ENCODE measurements at places on chromosomes 3 and 15.

DNA sequence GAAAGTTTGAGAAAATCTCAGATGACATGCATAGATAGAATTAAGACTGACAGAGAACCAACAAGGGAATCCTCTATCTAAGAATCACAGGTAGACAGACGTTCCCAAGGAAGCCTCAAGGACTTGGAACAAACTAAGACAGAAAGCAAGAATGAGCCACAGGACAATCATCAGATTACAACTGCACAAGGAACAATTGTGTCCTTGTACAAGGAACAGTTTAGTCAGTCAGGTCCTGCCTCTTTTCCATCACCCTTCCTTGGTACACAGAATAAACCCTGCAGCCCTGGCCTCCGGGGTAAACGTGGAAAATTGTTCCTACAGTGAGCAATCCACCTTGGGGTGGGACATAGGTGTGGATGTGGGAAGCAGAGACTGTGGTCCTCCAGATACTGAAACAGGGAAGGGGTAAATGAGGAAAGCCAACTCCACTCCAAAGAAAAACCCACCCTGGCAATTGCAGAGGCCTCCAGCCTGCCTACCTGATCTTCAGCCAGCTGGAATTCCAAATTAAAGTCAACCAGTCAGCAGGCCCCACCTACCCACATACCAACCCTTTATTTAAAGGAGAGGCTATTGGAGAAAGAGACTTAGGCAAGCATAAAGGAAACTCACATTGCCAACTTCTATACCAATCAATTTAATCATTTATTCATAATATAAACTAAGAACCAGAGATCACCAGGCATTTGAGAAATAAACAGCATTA lies 73.4 kb downstream of the ULK4 start:
- no peak for DNase-seq

DNA sequence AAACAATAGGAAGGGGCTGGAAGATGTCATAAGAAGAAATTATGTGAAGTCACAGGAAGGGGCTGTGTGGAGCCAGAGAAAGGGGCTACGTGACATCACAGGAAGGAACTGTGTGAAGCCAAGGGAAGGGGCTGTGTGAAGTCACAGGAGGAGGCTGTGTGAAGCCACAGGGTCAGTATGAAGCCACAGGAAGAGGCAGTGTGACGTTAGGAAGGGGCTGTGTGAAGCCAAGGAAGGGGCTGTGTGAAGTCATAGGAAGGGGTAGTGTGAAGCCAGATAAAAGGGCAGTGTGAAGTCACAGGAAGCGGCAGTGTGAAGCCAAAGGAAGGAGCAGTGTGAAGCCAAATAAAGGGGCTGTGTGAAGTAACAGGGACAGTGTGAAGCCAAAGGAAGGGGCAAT lies 32.5 kb downstream of the GASK1A start:
- DNase-seq, result no peak

DNA sequence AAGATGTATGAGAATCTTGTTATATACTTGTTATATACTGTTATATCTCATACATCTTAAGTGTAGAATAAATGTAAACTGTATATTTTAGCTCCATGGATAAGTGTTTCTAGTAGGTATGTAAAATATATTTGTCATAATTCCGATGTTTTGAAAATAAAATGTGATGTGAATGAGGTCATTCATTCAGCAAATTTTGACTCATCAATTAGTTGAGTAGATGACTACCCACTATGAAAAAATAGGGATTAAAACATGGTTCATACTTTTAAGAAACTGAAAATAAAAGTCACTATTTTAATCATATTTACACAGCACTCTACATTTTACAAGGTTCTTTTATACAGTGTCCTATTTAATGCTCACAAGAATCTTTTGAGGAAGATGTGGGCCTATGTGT lies 28.4 kb upstream of the CNTN3 start:
- no peak for DNase-seq

DNA sequence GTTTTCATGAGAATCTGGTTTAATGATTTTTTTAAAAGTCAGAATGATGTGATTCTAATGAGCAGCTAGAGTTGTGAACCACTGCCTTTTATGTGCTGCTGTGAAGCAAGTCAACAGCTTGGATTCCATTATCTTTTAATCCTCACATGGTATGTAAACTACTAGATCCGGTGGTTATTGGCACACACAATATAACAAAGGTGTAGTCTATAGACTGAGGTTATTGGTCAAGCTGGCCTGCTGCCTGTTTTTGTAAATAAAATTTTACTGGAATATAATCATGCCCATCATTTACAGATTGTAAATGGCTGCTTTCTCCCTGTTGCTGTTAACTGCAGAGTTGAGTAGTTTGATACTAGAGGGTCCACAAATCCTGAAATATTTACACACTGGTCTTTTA lies 103.1 kb downstream of the OTOL1 start:
- DNase-seq, result no peak

- no peak for DNase-seq
Observed at GRCh38 chr3:187136337-187136736, 3.0 kb downstream of the RPL39L start.

GRCh38 chr3:152293347-152294006 lies 24.7 kb downstream of the MBNL1 start:
- no peak for DNase-seq

DNA sequence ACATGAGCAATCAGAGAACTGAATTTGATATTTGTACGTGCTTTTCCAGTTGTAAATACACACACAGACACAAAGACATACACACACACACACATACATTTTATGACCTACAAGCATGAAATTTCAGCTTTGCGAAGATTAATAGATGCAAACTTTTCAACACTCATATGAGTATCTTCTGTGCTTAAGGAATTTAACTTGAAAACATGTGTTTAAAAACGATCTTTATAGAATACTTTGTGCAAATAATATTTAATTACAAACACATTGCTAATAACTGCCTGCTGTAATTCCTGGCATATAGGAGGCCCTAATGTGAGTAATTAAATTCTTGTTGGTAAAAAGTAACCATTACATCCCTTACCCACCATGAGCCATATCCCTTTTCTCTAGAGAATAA lies 107.7 kb upstream of the PLSCR5 start:
- no peak for DNase-seq

DNA sequence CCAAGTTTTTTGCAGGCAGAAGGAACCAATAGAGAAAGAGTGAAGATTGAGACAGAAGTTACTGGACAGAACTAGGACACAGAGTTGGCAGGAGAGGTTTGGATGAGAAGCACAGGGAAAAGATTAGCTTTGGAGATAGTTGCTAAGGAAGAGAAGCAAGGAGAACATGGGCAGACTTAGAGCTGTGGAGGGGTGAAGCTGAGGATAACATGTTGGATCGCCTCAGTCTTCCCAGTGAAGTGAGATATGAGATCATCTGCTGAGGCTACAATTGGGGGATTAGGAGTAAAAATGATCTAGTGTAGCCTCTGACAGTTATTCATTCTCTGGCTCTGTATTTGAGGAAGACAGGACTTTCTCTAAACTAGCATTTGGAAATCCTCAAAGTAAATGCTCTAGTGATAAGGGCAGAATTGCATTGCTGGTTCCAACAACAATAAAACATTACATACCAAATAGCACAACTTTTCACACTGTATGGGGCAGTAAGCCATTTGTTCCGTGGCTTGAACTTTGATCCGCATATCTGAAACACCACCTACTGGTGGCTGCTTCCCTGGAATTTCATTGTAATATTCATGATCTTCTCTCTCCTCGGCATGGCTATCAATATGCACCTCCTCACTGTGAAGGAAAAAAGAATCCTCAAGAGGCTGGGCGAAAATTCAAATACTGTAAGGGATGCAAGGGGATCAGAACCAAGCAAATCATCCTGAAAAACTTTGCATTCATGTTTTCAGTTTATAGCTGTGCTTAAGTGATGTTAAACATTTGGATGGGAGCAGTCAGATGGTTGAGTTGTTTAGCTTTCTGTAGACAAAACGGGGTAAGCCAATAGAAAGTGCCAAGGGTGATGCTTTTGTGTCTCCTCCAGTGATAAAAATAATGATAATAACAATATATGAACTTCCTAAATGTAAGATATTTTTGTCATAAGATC lies 22.2 kb upstream of the EID1 start:
- no peak for DNase-seq

DNA sequence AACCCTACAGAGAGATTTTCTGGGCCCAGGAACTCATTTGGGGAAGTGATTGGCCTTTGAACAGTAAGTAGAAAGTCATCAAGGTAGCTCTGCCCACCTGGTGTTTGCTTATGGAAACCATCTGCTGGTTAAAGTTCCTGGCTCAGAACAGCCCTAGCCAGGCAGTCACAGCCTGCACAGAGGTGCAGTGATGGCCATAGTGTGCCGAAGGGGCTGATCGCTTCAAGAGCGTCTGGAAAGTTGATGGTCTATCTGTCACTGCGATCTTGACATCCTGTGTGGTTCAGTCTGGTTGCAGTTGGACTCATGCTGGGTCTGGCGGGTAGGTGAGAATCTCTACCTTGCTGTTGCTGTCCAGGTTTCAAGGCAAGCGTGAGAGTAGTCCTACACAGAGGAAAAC lies 151.6 kb downstream of the SLCO3A1 start:
- no peak for DNase-seq

DNA sequence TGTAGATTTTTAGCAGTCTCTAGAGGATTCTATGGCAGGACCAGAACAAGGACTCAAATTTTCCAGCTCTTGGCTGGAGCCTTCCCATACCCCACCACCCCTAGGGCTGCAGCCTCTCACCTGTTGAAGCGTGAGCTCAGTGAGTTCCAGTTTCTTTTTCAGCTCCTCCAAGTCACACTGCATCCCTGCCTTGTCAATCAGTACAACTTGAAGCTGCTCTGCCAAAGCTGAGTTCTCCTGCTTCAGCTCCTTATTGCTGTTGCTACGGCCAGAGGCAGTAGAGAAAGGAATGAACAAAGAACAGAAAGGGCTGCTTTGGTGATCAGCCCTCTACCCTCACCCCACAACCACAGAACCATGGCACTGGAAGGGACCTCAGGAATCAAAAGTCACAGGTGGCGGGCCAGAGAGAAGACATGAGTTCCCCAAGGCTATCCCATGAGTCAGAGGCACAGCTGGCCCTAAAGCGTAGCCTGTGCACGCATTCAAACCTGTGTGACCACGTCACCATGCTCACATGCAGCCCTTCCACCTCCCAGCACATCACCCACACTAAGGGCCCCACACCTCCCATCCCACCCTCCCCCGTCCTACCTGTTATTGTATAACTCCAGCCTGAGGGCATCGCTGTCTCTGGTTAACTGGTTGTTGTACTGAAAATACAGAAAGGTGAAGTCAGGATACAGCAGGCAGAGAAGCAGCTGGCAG lies 83.3 kb upstream of the C2CD4B start:
- no peak for DNase-seq

GRCh38 chr15:62390791-62391640 lies 225.9 kb upstream of the C2CD4B start:
- DNase-seq, result no peak

DNA sequence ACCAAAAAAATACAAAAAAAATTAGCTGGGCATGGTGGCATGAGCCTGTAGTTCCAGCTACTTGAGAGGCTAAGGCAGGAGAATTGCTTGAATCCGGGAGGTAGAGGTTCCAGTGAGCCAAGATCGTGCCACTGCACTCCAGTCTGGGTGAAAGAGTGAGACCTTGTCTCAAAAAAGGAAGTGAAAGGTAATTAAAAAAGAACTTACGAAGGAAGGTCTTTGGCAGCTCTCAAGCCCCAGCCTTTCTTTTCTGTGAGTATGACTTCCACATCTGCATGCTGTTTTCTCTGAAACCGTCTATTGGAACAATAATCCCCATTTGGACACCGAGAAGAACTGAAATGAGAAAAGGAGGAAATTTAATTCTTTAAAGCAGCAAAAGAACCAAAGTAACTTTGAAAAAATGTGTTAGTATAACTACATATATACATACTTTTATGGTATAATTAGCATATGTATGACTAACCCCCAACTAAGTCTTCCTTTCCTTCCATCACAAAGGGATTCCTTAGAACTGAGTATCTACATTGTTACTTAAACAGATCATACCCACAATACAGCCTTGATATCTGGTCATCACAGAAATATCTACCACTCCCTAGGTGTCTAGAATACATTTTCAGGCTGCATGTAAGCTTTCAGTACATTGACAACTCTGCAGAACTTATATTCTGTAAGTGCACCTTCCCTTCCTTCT lies 50.1 kb downstream of the SETD2 start:
- DNase-seq, result no peak

GRCh38 chr15:36178303-36178633 lies 401.2 kb upstream of the CDIN1 start:
- no peak for DNase-seq

DNA sequence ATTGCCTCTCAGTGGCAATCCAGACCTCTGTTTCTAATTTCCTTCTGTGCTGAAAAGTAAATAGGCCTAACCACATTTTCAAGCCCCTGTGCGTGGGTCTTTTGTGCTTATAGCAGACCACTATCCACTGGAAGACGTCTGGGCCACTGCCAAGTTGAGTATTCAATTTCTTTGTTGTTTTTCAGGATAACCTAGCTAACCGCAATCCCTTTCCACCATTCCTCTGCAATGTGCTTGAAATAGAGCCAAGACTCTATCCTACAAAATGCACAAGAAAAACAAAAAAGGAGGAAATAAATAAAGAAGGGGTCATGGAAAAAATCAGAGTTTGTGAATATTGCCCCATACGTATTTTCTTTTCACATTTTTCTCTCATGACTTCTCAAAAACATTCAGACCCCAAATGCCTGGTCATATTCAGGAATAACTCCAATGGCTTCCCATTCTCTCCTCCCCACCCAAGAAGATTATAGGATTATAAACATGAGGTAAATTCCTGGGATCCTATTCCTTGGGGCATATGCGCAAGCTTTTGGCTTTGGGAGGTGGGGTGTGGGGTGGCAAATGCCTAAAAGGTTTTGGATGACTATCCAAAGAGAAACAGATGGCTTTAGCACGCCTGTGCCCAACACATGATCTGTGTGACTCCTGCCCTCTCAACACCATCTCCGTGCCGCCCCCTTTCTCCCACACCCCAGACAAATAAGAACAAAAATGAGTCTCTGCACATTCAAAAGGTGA lies 217.9 kb upstream of the THBS1 start:
- no peak for DNase-seq

DNA sequence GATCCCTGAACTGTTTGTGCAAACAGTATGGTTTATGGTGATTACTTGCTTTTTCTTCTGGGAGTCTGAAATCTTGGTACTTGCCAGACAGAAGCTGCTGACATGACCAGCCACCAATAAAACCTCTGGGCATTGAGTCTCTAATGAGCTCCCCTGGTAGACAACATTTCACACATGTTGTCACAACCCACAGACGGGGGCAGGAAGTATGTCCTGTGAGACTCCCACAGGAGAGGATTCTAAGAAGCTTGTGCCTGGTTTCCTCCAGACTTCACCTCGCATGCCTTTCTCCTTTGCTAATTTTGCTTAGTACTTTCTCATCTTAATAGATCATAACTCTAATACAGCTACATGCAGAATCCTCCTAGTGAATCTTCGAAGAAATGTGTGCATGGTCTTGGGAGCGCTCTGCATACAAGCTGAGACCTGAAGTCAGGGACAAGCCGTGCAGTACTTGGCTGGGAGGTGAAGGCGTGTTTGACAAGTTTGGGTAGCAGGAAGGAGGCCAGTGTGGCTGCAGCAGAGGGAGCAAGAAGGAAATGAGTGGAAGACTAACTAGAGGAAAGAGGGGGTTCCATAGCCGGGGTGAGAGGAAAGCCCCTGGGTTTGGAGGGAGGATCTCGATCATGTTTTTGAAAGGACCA lies 49.0 kb downstream of the B3GNT5 start:
- no peak for DNase-seq
